ENCODE measurements at places on chromosomes 3 and 15.

DNA sequence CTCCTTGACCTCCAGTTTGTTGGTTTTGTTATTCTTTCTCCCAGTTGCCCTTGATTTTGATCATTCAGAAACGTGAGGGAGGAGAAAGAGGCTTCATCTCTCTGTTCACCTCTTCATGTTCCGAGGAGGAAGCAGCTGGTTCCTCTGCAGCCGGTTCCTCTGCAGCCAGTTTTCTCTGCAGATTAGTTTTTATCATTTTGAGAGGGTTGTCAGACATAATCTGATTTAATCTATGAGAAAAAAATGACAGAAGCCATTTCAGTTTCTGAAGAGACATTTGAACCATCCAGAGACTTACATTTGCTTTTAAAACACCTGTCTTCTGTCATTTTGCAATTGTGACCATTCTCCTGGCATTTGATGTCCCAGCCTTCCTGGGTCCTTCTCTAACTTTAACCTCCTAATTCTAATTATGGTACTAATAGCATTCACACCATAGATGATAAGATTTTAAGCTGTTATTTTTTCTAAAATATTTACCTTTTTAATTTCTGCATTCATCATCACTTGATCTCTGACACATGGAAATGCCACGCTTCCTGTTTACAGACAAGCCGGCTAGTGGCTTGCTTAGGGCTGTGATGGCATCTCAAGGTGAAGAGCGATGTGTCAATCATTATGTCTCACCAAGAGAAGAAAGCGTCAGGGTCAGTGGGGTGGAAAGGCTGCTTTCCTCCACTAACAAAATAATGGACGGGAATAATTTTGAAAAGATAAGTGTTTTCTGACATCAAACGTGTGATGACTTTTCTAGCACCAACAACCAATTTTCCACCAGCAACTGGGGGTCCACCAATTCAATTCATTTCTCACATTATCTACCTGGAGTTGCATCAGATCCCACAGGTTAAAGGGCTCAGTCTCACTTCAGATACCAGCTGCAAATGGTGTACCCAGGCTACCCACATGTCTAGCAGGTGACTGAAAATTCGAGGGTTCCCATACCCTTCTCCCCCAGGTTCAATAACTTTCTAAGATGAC lies 76.4 kb downstream of the CHRNA7 start:
- DNase-seq: no peak

DNA sequence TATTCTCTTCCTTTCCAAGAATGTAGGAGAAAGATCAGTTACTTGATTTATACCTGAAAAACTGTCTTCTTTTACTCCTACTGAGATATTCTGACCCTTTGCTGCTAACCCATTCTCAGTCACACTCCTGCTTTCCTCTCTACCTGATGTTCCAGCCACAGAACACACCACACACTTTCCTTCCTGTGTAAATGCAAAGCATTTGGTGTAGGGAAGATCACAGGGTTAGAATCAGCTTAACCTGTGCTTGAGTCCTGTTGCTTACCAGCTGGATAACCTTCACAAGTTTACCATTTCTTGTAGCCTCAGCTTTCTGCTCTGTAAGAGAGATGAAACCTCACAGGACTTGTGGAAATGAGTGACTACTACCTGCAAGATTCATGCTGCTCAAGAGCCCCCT lies 489.8 kb upstream of the GOLIM4 start:
- no peak for DNase-seq

DNA sequence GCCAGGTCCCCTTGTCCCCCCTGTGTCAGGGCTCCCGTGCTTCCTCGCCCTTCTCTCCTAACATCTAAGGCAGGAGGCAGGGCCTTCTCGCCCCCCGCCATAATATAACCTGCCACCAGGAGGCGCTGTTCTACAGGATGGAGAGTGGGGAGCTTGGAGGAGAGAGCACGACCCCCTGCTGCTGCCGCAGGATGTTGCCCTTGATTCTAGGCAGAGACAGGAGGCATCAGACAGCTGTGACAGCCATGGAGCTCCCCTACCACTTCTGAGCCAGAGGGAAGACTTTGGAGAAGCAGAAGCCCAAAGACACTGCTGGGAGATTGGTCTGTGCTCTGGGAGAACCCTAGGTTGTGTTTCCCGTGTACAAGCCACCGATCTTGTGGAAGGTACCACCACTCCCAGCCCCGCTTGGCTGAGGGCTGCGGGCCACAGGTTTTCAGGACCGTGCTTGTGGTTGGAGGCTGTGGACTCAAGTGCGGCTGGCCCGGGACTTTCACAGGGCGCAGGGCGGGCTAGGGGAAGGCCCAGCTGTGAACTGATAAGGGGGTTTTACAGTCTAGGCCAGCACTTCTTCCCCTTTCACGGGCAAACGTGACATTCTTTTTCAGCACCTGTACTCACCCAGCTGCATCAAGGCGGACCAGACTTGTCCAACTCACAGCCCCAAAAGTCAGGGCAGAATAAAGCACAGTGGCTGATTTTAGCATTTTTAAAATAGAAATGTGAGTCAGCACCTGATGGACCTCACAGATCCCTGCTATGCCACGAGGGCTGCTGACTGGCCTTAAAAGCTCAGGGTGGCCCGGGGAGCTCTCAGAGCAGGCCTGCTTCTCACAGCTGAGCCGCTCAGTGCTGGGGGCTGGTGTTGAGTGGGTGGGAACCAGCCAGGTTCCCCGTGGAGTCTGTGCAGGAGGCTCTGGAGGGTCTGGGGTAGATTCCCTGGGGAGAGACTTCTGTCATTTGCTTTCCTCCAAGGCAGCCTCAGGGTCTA lies 2.6 kb upstream of the TIGIT start:
- peak; percentile 24 for DNase-seq

DNA sequence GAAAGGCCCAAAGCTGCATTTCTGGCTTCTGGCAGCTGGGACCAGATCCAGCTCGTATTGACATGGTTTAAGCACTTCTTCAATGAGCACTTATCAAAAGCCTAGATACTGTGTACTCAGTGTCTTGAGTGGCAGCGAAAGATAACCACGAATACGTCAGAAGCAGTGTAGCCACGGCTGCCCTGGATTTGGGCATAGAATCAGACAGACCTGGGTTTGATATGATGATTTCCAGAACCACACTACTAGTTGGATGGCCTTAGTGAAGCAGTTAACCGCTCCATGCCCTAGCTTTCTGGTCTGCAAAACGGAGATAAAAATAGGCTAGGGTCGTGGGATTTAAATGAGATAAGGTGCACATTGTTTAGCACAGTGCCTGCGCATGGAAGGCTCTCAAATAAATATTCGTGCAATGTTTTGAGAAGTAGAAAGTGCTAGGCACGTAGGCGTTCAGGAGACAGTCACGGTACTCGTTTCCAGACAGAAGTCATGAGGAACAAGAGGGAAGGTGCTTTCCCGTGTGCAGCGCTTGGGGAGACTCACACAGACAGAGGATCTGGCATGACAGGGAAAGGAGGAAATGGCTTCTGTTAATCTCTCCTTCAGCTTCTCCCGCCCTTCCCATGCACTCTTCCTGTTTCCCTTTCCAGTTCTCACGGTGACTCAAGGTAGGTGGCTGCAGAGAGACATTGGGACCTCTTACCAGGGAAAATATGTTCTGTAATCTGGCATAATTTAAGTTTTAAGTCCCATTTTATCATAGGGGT lies 70.3 kb downstream of the CCNL1 start:
- no peak for DNase-seq

DNA sequence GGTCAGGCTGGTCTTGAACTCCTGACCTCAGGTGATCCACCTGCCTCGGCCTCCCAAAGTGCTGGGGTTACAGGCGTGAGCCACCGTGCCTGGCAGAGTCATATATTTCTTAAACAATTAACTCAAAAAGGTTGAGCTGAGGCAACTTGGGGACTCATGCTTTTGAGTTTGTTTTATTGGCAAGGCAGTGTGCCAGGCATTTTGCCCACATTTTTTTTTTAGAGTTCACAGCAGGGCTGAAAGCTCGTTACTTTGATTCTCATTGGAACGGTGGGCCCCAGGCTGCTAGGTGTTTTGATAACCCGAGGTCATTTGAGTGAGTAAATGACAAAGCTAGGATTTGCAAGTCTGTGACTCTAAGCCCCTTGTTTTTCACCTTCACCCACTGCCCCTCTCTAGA lies 76.2 kb downstream of the CCK start:
- DNase-seq: no peak

GRCh38 chr3:177358977-177359592 lies 161.8 kb upstream of the TBL1XR1 start:
- no peak for DNase-seq

DNA sequence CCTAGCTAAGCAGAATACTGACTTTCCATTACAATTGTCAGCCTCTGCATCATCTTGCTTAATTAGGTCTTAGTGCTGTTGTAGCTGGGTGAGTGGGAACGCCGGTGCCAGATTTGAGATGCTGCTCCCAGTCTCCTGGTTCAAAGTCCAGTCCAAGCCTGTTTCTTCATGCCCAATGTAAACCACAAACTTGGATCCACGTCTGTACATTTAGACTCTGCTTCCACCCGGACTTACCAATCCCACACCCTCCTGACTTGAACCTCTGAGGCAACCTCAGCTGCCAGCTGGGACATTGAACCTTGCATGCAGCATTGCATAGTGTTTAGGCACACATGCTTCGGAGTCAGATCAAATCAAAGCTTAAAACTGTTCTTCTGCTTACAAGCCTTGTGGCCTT lies 43.0 kb downstream of the BCL2L10 start:
- no peak for DNase-seq

DNA sequence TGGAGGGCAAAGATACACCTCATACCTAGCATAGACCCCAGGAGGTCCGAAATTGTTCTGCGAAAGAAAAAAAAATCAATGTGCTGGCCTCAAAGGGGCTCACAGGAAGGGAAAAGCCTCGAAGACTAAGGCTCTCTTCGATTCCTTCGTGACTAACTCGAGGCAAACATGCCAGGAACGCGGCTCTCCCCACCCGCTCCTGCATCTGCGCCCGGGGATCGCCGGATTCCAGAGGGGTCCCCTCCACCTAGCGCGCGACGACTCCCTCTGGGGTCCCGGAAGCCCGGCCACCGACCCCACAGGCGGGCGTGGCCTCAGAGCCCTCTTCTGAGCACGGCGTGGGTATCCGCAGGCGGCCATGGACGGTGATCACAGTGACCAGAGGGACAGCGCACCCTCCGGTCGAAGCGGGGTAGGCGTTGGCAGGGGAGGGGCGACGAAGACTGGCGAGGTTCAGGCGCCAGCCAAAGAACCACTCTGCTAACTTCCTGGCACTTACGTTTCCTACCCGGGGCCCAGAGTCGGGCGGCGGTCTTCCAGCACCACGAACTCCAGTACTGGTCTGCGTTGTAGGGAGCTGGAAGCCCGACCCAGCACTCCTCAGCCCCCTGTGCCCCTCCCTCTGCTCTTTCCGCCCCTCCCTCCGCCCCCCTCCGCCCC lies 515 bp upstream of the EIF3J start:
- DNase-seq: peak; percentile 79

GRCh38 chr3:42839616-42840015 lies 30.4 kb downstream of the ACKR2 start:
- DNase-seq: peak; percentile 34

GRCh38 chr3:177751770-177752169 lies 554.5 kb upstream of the TBL1XR1 start:
- DNase-seq: no peak

DNA sequence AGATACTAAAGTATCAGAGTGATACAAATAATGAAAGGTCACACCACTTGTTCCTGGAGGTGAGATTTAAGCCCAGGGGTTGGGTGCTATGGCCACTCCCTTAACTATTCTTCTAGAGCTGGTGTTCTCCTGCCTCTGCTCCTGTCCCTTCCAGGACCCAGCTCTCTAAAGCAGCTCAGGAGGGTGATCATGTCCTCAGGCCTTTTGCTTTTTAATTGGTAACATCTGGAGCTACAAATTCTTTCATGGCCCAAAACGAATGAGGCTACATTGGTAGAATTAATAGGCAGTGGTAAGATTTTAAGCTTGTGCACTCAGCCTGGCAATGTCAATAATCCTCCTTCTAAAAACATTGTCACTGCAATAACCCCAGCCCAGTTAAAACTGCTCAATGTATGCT lies 38.2 kb upstream of the CNOT10 start:
- DNase-seq: no peak

- peak; percentile 86 for DNase-seq
Measured at GRCh38 chr3:49638445-49638844, 35.7 kb upstream of the APEH start.

DNA sequence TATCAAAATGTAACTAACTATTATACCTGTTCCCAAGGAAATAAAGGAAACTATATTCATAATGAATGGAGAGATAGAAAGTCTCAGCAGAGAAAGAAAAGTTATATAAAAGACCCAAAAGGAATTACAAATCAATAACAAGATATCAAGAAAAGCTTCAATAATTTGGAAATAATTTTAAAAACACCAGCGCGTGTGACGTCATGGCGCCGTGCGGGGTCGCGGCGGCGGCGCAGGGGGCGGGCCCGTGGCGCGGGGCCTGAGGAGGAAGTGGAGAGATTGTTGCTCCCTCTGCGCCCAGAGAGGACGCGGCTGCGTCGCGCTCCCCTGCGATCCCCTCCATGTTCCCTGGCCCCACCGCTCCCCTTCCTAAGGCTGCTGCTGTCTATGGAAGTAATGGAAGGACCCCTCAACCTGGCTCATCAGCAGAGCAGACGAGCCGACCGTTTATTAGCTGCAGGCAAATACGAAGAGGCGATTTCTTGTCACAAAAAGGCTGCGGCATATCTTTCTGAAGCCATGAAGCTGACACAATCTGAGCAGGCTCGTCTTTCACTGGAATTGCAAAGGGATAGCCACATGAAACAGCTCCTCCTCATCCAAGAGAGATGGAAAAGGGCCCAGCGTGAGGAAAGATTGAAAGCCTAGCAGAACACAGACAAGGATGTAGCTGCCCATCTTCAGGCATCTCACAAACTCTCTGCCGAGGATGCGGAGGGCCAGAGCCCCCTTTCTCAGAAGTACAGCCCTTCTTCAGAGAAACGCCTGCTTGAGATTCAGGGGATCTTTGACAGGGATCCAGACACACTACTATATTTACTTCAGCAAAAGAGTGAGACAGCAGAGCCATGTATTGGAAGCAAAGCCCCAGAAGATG lies 4.1 kb downstream of the XCR1 start:
- no peak for DNase-seq

DNA sequence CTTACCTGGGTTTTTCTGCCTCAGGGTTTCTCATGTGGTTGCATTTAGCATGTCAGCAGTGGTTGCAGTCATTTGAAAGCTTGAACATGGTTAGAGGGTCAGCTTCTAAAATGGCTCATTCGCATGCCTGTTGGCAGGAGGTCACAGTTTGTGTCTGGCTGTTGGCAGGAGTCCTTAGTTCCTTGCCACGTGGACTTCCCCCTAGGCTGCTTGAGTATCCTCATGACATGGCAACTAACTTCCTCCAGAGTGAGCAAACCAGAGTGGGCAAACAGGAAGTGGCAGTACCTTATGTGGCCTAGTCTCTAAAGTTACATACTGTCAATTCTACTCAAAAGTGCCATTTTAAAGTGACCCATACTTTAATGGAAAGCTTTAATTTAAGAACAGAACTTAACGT lies 3.4 kb upstream of the UNC13C start:
- DNase-seq: no peak

Data from HS-27A (cell line).